Tibial nerve (tissue), 4 donors: ENCODE measurements at places on chromosomes 5 and 9. TPM values are rescaled to one million over a fixed set of nuclear protein-coding genes. Genes with fewer than 3 reads are reported as not detected.

Gene ASPN
- total RNA-seq: 18.4 TPM

Gene NR5A1
- not detected for total RNA-seq

GRCh38 chr9:136848393-136849037 is 694 bp upstream of the PHPT1 start:
- no peak for DNase-seq

DNA sequence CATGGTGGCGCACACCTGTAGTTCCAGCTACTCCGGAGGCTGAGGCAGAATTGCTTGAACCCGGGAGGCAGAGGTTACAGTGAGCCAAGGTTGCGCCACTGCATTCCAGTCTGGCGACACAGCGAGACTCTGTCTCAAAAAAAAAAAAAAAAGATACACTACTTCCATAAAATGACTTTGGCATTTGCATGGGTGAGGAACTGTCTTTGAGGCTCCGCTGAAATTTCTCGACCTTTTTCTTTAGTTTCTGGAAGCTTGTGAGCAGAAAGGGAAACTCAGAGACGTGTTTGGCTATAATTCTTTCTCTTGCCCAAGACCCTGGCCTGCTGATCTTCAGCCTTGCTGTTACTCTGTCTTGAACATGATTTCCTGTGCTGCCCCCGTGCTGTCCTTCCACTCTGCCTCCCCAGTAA is 37.3 kb downstream of the SPIN1 start:
- DNase-seq: no peak

DNA sequence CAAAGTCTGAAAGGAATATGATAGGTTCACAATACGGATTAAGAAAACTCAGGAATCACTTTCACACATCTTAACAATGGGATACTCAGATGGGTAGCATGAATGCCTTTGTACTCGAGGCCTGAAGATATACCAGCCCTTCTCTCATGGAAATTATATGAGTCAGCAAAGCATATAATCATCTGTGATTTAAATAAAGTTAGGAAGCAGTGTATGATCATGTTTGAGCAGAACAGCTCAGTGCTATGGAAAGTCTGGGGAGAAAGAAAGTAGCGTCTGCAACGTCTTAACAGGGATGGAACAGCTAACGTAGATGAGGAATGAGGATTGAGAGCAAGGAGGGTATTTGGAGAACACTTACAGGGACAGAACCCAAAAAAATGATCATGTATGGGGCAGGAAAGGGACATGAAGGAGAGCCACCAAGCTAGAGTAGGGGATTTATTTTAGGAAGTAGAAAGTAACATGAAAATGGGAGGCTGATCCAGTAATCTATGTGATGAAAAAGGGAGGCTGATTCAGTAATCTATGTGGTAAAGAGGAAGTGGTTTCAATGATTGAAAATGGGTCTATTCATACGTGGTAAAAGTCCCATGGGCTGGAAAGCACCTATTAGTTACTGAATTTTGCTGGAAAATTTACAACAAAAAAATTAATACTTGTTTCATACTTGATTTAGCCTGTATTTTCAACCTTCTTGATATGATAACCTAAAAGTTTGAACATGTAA is 85.9 kb downstream of the GNA14 start:
- DNase-seq: no peak

DNA sequence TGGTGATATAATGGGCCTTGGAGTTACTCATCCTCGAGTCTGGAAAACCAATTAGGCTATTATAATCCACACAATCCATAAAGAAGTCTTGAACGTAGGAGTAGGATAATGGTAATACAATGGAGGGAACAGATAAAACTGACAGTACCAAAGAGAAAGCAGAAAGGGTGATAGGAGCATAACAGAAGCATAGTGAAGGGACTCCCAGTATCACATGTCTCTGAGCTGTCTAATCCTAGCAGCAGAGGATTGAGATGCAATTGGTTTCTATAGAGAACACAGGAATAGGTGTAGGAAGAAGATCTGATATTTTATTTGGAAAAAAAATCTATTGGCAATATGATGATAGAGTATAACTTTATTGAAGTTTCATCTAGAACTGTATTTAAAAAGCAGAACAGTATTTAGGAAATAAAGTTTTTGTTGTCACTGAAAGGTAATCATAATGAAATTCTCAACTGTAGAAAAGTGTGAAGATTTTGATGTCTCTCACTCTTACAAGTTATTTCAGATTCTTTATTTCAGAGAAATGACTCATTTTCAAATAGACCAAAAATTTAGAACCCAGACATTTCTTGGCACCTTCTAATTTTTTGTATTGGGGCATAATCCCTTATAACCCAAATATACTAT is 25.4 kb downstream of the SRFBP1 start:
- no peak for DNase-seq

- no peak for DNase-seq
These were observed 478.4 kb upstream of the DAP start for GRCh38 chr5:11239261-11240015.

Gene CCL21
- total RNA-seq: 14.0 TPM

Gene SLC6A19
- not detected for total RNA-seq

Gene UNC13B
- 39.3 TPM for total RNA-seq

DNA sequence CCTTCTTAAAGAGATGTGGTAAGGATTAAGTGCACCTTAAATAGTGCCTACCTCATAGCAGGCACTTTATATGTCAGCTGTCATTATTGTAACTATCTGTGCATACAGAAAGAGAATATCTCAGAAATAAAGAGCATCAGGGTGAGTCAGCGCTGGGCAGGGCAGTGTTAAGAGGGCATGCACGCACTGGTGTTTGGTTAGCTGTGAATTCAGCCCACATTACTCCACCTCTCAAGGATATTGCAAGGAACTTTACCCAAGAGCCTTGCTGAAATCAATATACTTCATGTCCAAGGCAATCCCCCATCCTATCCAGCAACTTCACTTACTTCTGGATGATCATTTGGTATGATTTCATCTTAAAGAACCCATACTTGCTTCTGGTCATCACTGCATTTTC is 300.9 kb downstream of the NTRK2 start:
- DNase-seq: no peak

Gene SLIT3
- total RNA-seq: 16.6 TPM
